ENCODE measurements at places on chromosomes 16 and 17.
A peak's percentile ranks its signal among the peaks of the same experiment; 100 is the strongest.

GRCh38 chr17:32746698-32747097 lies 130.2 kb downstream of the MYO1D start:
- no peak for DNase-seq

DNA sequence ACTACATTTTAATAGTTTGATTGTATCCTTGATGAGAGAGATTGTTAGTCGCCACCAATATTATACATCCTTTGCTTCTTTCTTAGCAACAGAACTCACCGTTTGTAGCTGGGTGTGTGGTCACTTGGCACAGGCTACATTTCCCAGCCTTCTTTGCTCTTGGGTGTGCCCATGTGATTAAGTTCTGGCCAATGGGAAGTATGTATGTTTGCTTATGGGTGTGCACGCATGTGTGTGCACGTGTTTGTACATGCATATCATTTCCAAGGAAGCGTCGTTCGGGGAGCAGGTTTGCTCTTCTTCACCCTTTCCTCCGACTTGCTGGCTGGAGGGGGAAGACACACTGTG lies 4.4 kb upstream of the SEC14L1 start:
- DNase-seq = no peak

GRCh38 chr17:5825717-5826330 lies 241.5 kb upstream of the NLRP1 start:
- DNase-seq = no peak

DNA sequence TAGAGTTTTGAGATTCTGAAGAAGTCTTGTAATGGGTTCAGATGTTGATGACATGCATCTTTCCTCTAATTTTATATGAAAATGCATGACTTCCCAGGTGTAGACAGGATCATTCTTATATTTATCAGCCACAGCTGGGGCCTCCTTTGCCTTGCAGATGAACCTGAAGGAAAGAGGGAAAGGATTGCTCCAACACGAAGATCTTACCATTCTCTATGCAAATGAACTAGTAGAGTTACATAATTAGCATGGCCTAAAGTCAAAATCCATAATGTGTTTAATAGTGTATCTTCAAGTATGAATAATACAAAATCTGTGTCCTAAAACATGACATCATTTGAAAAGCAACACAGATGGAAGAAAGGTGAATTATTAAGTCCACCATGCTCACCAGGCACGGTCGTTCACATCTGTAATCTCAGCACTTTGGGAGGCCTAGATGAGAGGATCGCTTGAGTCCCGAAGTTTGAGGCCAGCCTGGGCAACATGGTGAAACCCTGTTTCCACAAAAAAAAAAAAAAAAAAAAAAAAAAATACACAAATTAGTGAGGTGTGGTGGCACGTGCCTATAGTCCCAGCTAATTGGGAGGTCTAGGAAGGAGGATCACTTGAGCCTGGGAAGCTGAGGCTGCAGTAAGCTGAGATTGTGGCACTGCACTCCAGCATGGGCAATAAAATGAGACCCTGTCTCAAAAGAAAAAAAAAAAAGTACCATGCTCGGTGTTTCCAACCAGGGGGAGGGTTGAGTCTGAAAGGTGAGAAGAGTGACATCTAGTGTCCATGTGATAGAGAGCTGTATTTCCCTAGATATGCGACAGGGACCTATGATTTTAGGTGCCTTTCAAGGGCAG lies 6.3 kb downstream of the VWA3A start:
- no peak for DNase-seq

- no peak for DNase-seq
These were observed 26.3 kb downstream of the CEP112 start for GRCh38 chr17:66165537-66166123.

DNA sequence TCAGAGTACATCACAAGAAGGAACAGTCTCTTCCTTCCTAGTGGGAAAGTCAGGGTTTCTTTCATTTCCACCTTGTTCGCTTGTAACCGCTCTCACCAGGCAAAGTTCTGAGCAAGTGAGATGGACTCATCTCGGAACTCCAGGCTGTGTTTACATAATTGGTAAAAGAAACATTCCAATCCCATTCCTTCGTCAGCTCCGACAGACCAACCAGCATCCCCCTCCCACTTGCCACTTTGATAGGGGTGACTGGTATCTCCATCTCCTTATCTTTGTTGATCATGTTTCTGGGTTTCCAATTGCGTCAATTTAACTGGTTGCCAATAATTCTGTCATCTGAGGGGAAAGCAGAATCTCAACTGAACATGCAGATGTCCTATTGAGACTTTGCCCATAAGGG lies 36.8 kb upstream of the LYRM9 start:
- DNase-seq = no peak

DNA sequence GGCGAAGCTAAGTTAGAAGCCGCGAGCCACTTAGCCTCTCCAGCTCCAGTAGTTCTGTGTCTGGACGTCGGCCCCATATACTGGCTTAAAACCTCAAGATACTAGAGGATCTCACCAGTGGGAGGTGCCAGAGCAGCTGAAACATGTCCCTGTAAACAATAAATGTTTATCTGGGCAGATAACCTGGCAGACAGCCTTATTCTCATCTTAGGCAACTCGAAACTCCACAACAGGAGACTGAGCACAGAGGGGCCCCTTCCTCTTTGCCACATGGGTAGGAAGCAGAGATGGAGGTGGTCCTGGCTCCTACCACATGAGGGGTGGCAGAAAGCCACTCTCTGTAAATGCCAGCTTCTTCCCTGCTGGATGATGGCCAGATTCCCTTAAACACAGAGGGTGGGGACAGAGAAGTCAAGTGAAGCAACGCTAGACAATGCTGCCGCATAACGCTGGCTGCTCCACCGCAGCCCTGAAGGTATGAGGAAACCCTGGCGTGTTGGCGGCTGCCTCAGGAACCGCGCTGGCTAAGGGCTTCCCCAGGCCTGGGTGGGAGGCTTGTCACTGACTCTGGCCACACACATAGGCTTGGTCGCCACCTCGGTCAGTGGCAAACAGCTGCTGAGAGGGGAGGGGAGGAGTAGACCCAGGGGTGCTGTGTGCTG lies 67.9 kb downstream of the HIC1 start:
- DNase-seq = no peak

DNA sequence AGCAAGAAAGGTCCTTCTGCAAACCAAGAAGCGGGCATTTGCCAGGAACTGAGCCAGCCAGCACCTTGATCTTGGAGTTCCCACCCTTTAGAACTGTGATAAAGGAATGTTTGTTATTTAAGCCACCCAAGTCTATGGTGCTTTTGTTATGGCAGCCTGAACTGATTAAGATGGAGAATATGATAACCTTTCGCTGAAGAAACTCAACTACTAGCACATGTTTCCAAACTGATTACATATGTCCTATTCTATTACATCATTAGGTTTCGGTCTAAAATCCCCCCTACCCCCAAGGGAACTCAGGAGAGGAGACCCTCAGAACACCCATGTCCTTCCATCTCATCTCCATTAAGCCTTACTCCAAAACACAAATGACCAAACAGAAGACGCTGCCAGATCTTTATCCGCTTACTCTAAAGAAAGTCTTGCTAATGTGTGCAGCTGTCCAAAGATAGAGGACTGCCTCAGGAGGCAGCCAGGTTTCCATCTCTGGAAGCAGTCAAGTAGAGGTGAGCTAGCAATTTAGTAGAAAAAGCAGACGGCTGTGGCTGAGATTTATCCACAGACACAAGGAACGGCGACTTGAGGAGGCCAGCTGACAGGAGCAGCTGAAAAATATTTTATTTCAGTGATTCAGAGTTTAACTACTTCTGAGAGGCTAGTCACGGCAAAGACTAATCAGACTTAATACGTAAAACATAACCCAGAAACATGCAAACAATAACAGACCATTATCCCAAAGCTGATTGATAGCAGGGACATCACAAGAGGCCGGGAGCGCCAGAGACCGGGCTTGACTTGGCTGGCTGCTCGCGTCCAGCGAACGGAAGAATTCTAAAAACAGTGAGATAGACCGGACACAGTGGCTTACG lies 611.4 kb upstream of the CDH5 start:
- DNase-seq = no peak

- DNase-seq = no peak
These were observed 24.9 kb upstream of the LRRC37A start for GRCh38 chr17:46270032-46270431.

DNA sequence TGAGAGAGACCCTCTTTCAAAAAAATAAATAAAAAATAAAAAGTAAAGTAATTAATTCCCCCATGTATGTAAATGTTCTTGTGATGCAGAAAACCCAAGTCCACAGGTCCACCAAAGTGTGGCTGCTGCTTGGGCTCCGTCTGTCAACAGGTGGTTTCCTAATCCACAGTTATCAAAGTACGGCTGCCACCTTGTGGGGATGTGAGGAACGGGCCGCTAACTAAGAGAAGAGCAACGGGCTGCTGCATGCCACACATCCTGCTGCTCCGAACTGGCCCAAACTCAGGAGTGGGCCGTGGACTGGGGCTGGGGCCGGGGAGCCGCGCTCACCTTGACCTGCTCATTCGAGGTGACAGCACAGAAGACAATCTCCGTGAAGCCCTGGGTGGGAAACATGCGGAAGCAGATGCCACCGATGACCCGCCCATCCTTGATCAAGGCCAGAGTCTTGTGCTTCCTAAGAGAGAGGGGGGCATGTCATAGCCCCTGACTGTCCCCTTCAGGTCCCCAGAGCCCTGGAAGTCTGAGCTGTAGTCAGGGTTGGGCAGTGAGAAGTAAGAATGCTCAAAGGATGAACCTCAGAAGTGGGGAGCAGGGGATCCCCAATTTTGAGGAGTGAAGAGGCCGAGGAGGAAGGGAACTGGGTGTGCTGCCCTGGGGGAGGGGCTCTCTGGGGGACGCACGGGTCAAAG lies 4.3 kb downstream of the KAT2A start:
- peak; percentile 61 for DNase-seq

DNA sequence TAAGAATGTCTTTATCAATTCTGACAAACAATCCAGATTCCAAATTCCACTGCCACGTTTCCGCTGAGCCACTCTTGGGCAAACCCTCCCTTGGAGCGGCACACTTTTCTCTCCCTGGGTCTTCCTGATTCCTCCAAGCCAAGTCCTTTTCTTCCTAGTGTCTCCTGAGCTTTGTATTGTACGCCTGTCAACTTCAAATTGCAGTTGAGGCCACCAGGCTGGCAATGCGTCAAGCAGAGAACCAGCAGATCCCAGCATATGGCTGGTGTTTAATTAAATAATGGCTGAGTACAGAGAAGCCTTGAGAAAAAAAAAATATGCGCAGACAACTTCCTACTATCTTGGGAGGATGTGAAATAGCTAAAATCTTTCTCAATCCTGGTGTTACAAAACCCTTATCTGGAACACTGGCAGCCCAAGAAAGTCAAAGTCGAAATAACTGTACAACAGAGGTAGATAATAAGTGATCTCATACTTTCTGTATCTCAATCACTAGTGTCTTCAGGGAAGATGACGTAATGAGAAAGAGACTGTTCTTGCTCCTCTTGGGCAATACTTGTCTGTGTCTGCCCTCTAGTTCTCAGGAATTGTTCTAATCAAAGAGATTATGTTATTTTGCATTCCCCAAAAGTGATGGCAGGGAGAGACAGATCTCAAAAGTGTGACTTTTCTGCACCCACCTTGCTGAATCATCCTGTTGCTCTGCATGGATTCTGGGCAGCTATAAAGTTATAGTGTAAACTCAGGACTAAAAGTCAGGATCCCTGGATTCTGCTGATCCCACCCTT lies 15.0 kb downstream of the SMIM36 start:
- DNase-seq = no peak

- DNase-seq = no peak
These were observed 5.6 kb downstream of the ADCY9 start for GRCh38 chr16:4110680-4111079.

DNA sequence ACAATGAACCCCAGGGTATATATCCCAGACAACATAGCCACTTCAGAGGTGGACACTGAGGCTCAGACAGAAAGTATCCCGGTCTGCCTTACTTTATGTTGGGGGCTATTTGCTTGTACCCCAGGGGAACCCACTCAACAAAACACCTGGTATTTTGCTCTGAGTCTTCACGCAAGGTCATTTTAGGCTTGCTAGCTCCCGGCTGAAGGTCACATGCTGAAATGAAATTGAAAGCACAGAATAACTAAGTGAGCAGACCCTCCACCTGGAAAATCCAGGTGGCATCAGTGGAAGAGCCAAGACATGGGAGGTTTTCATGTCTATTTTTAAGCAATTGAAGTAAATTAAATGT lies 4.1 kb upstream of the KDM8 start:
- DNase-seq = no peak

GRCh38 chr16:54672500-54672899 lies 258.2 kb upstream of the IRX5 start:
- DNase-seq = no peak

DNA sequence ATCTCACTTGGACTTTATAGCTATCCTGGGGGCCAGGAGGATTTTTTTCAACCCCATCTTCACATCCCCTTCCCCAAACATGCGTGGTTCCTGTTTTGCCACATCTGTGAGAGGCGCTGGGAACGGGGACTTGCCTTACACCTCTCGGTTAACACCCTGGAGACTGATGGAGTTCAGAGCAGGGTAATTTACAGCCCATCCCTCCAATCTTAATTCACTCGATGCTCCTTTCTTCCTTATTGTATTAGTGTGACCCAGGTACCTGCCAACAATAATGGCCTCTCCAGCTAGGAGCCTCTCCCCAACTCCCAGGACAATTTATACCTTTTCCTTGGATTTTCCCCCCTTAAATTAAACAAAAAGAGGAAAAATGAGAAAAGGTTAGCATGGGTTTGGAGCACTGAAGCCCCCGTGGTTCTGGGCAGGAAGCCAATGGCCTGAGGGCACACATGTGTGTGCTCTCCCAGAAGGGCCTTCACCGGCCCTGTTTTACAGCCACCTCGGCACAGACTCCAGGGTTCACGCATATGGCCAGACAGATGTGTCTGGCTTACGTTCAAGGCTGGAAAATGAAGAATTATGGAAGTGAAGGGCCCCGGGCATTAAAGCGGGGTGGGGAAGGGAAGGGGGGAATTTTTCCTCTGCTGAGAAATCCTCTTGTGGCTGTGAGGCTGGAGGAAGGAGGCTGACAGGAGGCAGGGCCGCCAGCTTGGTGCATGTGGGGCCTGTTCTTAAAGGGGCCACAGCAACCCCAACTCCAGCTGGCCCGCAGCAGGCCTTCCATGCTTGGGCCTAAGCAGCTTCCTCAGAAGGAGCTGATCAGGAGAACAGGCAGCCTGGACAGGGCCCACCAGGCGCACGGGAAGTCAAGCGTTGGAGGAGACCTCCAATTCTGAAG lies 21.4 kb downstream of the HIC1 start:
- no peak for DNase-seq

DNA sequence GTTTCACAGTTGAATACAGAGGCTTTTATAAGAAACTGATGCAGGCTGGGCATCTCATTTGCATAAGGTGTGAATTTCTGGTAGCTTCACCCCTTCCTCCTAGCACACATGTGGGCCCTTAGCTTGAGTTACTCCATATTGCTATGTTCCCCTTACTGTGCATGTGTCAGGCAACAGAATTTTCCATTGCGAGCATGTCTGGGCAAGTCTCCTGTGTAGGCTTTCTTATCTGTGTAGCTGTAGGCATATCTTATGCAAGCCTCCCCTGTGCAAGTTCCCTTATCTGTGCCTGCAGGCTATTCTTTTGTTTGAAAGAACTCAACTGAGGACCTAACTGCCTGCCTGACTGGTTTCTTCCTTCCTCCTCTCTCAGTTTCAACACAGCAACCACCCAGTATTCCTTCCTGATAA lies 597.4 kb upstream of the CDH5 start:
- no peak for DNase-seq

- DNase-seq = no peak
These were observed 102.9 kb downstream of the NDE1 start for GRCh38 chr16:15752717-15753488.

GRCh38 chr17:75703591-75703990 lies 17.7 kb upstream of the ITGB4 start:
- no peak for DNase-seq

- DNase-seq = no peak
These were observed 1.5 kb downstream of the GRIN2A start for GRCh38 chr16:10180771-10181163.

Measured in activated T-helper 1 cell treated with anti-CD3 and anti-CD28 coated beads, Interleukin-2, amount 50 U/mL, for 16 hours (primary cell).